Activated T-cell treated with anti-CD3 and anti-CD28 coated beads for 24 hours (primary cell): ENCODE measurements at places on chromosomes 12 and 14.
A peak's percentile ranks its signal among the peaks of the same experiment; 100 is the strongest.

- no peak for DNase-seq
Observed at GRCh38 chr12:82507686-82508085, 149.4 kb downstream of the METTL25 start.

DNA sequence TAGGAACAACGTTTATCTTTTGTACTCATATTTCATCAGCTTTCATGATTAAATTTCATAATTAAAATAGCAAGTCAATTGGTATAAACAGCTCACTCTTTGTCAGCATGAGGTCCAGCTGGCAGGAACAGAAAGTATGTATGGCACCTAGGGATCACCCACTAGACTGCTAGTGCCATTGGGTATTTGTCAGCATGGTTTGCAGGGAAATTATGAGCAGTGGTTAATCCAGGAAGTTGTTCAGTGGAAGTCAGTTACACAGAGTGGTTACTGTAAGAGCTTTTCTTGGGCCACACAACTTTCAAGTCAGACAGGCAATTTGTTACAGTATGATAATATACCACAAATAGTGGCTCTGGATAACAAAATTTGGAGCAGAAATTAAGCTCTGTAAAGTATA, 340.3 kb upstream of the RGS6 start:
- no peak for DNase-seq

- no peak for DNase-seq
Observed at GRCh38 chr14:102986810-102987579, 64.5 kb downstream of the AMN start.

- DNase-seq: no peak
Observed at GRCh38 chr12:93336291-93336741, 41.4 kb upstream of the NUDT4 start.

DNA sequence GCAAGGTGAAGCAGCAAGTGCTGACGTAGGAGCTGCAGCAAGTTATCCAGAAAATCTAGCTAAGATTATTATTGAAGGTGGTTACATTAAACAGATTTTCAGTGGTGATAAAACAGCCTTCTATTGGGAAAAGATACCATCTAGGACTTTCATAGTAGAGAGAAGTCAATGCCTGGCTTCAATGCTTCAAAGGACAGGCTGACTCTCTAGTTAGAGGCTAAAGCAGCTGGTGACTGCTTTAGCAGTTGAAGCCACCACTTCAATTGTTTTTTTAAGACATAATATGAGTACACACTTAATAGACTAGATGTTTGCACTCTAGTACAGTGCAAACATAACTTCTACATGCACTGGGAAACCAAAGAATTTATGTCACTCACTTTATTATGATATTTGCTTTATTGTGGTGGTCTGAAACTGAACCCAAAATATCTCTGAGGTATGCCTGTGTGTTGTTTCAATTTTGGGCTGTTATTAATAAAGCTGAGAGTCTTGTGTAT, 1026.9 kb upstream of the FOXG1 start:
- DNase-seq: no peak

GRCh38 chr14:54447231-54447692, 6.1 kb upstream of the CNIH1 start:
- DNase-seq: no peak

DNA sequence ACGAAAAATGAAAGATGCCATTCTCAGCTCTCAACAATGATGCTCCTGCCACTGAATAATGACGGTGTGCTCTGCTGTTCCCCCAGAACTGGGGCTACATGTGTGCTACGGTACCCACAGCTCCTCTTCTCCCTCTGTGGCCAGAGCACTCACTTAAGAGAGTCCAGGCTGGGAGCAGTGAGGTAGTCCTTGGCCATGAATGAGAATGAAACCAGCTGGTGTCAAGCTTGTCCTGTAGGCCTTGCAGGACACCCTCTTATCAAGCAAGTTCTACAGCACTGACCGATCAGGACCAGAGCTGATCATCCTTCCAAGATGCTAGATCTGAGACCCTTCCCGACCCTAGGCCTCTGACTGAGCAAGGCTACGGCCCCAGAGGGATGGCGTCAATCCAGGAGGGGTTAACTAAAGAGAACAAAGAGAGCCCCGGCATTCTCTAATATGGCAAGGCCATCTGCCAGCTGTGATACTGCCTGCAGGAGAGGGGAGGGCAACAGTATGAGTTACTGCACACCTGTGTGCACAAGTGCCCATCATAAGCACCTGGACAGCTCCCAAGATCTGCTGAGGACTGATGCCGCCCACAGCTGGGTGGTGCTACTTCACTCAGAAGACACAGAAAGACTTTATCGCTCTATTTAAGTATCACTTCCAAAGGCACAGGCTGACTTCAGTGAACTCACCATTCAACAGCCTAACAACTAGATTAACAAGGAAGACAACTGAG, 30.5 kb downstream of the APPL2 start:
- no peak for DNase-seq

DNA sequence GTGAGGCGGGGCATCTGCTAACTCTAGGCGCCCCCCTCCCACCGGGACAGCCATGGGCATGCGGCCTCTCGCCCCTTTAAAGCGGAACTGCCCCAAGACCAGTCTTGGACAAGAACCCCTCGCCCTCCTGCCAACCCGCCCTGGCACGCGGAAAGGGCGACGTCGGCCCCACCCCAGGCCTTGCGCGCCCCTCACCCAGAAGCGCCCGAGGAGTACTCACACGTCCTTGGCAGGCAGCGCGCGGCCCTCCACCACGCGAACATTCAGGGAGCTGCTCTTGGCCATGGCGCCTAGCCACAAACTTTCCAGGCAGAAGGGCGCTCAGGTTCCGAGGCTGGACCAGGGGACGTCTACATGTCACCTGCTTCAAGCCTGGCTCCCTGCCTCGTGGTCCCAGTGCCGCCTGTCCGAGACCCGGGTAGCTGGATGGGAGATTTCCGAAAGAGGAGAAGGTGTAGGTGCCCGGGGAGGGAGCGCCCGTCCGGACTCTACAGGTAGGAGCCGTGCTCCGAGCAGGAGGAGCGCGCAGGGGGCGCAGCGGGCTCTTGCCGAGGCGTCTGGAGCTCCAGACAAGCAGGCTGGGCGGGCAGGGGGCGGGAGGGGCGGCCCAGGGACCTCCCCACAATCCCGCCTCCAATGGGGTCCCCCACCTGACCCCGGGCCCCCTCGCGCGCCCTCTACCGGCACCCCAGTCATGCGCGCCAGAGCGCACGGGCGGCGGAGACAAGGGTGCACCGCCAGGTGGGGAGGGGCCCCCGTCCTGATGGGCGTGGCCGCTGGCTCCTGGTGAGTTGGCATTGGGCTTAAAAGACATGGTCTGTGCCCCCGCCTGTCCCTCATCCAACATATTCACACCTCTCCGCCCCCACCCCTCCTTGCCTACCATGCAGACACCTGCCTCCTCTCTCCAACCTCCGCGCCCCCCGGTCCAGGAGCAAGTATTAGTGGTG, at the start of gene RASAL1:
RASAL1 (minus strand) TSS at position 584 of the 950 bp plus-strand sequence; CDS start at position 285, 299 bp downstream.
- DNase-seq: peak; percentile 67

DNA sequence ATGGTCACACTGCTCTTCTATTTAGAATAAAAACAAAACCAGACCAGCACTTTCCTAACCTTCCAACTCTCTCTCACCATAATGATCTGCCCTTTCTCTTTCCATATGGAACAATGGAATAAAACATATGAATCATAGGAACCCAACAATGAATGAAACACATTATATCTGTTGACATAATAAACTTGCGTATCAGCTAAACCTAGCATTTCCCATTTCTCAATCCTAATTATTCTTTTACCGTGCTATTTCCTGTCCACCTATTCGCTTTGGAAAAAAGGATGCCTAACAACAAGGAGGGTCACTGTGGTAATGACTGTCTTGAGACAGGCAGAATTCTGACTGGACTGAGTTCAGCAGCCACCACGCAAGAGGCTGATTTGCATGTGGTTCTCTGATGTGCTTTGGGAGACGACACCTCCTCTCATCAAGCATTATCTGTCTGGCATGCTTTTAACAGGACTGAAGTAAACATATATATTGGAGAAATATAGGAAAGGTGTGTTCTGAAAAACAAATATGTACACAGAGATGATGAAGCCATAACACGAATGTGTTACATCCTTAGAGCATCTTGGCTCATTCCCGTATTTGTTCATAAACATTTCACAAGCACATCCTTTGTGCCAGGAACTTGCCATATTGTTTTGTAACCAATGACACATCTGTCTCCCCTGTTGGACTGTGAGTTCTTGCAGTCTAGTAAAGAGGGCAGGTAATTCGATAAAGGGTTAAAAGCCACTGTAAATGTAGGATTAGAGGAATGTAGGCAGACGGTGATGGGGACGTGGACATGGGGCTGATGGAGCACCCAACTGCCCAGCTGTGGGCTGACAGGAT, 87.7 kb downstream of the PTPRB start:
- no peak for DNase-seq

GRCh38 chr14:57382283-57382682, 8.1 kb upstream of the NAA30 start:
- DNase-seq: no peak

DNA sequence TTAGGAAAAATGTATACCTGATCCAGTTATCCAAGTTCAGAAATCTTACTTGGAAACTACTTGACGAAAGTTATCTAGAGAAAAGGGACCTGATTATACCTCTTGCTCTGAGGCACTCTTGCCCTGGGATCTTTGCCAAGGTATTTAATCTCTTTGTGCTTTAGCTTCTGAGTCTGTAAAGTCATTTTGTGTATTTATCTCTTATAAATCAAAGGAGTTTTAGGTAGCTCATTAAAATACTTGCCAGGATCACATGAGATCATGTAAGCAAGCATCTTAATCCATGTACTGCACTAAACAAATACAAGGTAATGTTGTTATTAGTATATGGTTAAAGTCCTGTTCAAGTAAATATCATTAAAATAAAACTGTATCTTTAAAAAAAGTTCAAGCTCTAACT, 147.5 kb downstream of the IPO8 start:
- DNase-seq: no peak

DNA sequence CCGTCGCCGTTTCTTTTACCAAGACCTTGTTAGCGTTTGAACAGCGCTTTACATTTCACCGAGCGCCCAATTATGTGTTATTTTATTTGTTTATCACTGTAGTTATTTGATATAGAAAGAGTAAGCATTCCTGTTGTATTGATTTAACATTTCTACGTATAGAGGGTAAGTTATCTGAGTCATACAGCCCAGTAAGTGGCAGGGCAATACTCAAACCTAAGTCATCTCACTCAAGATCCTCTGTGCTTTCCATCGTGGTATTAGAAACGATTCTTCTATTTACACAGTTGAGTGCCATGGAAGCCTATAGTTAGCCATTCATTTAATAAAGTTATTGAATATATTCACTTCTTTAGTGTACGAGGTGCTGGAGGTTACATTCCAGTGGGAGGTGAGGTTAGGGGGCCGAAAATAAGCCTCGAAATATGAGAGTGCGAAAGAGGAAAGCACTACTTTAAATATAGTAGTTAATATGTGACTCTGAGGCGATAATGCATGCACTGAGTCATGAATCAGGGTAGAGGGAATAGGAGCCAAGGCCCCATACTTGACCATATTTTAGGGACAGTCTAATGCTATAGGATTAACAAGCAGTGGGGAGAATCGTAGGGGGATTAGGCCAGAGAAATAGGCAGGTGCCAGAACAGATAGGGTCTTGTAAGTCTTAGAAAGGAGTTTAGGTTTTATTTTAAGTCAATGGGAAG, 629 bp downstream of the RAD51AP1 start:
- no peak for DNase-seq

- DNase-seq: no peak
Observed at GRCh38 chr12:62692884-62693283, 226.3 kb downstream of the MON2 start.

DNA sequence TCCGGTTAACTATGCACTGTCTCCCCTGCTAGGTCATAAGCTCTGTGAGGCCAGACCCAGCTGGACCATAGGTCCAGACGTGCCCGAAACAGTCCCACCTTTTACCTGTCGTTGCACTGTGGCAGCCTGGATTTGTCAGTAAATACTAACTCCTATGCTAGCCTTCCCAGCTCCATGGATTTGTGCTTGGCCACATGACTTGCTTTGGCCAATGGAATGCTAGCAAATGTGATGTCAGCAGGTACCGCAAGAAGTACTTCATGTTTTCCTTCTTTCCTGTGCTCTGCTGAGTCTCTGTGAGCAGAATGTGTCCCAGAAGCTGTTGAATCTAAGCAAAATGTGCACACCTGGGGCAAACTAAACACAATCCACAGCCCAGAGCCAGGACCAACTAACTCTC, 157.2 kb downstream of the ANO2 start:
- no peak for DNase-seq

DNA sequence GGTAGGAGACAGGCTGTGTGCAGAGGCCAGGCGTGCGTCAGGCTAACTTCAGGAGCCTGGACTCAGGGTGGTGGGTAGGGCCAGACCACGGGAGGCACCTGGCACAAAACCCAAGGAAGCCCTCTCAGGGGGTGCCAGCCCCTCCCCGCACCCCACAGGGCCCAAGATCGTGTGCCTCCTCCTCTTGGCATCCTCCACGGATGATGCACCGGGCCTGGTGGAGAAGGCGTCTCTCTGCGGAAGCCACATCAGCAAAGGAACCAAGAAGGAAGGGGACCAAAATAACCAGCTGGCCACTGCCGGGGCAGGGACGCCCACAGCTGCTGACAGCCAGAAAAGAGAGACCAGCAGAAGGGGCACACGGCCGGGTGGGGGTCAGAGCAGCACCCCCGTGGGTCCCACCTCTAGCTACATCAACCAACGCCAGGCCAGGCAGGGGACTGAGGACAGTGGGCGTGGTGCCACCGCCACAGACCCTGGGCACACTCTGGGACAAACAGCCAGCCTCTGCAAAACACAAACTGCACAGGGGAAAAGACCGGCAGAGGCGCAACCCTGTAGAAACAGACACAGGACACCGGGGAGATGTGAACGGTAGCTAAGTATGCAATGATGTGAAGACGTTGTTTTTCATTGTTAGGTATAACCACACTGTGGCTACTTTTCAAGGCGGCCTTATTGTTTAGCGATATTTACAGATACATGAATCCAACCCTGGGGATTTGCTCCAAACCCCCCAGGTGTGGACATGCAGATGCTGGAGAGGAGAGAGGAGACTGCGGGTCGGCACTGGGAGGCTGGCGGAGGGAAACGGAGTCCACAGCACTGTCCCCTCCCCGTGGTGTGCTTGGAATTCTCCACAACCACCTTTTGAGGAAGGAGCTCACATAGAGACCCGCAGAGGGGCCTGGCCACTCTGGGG, 26.1 kb upstream of the C14orf180 start:
- DNase-seq: no peak

GRCh38 chr14:31934767-31935266, 142.3 kb upstream of the ARHGAP5 start:
- DNase-seq: no peak

- no peak for DNase-seq
Observed at GRCh38 chr12:55972911-55973598, 823 bp upstream of the RAB5B start.

DNA sequence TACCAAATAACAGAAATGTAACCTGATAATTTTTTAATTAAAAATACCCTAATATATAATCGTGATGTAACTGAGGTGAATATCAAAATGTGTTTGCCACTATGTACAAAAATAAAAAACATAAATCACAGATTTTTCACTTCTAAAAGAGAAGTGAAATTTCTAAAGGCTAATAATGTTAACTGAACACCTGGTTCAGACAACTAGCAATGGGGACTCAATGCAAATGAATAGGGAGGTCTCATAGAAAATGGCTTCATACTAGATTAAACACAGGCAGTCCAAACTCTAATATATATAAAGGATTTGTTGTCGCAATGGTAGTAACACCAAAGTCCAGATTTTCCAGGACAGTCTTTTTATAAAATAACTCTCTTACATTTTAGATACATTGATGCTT, 365.4 kb upstream of the ATP2B1 start:
- no peak for DNase-seq
